Erythroblast (primary cell): ENCODE measurements at places on chromosomes 3 and 15.

DNA sequence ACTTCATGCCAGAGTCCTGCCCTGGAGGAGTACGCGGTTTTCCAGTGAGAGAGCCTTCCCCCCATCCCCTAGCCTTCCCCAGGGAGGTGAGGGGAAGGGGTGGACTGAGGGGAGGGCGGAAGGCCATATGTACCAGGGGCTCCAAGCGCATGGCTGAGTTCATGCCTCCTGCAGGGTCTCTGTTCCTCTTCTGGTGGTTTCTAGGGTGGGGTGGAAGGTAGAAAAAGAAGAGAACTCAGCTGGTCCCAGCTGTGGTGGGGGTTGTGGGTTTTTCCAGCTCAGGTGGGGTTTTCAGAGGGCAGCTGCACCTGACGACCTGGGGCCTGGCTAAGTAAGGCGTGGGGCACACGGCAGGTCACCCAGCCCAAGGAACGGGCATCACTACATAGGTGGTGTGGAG is 10.7 kb upstream of the IQSEC1 start:
- DNase-seq: no peak

DNA sequence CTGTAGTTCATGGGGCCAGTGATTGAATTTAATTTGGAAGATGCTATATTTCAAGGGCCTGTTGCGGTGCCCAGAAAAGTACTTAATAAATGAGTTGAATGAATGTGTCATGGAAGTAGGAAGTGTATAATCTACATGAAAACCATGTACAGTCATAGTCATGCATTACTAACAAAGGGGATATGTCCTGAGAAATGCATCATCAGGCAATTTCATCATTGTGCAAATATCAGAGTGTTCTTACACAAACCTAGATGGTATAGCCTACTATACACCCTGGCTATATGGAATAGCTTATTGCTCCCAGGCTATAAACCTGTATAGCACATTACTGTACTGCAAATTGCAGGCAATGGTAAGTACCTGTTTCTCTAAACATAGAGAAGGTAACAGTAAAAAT is 10.7 kb upstream of the MYO5C start:
- no peak for DNase-seq

DNA sequence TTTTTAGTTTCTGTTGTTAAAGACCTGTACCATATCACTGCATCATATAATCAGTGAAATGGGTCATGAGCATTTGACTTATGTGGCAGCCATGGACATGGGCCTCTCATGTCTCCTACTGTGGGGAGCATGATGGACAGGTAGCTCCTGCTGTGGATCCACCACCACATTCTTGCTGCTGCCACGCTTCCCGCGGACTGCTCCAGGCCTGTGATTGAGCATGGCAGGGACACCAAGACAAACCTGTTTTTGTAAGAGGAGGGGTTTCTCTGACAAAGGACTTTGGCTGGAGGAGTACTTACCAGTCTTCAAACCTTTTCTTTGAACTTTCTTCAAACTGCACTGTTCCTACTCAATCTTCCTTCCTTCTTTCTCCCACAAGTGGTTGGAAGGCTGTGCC is 17.9 kb upstream of the P2RY14 start:
- DNase-seq: no peak

- peak; percentile 60 for DNase-seq
These were observed 489.8 kb upstream of the PROK2 start for GRCh38 chr3:72274493-72275330.

DNA sequence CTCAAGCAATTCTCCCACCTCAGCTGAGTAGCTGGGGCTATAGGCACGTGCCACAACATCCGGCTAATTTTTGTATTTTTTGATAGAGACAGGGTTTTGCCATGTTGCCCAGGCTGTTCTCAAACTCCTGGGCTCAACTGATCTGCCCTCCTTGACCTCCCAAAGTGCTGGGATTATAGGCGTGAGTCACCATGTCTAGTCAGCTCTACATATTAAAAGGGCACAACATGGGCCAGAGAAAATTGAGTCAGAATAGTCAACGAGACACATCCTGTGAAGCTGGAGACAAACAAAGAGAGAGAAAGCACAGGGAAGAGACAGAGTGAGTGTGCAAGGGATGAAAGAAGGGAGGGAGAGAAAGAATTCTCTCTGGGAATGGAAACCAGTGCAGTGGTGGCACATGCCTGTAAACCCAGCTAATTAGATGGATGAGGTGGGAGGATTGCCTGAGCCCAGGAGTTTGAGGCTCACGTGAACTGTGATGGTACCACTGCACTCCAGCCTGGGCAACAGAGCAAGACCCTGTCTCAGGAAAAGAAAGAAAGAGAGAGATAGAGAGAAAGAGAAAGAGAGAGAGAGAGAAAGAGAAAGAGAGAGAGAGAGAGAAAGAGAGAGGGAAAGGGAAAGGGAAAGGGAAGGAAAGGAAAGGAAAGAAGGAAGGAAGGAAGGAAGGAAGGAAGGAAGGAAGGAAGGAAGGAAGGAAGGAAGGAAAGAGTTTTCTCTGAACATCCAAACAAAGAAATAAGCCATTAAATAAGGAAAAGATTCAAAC is 107.2 kb upstream of the SLC25A36 start:
- DNase-seq: no peak

GRCh38 chr3:98730338-98730737 is 32.8 kb upstream of the ST3GAL6 start:
- DNase-seq: no peak

DNA sequence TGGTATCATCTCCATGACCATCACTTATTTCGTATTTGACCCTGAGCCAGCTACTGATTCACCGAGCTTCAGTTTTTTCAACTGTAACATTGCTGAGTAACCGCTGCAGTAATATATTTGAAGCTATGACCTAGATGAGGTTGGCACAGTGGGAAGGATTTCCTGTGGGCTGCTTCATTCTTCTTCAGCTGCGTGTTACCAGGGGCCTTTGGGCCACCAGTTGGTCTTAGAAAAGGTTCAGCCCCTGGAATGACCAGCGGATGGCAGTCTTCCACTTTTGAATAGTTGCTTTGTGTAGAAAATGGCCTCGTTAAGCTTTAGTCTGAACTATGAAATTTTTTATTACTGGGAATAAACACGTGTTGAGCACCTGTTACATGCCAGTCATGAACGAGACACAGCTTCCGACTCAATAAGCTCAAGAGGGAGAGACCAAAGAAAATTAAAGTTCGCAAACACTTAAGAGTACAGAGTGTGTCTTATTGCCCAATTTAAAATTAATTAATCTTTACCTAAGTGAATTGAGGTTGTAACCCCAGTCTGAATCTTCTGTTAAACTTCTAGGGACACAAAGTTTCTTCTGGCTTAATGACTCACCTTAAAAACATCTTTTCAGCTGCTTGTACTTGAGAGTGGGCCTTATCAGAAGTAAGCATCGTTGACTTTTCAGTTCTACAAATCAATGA is 57.6 kb upstream of the NR2E3 start:
- DNase-seq: peak; percentile 10

DNA sequence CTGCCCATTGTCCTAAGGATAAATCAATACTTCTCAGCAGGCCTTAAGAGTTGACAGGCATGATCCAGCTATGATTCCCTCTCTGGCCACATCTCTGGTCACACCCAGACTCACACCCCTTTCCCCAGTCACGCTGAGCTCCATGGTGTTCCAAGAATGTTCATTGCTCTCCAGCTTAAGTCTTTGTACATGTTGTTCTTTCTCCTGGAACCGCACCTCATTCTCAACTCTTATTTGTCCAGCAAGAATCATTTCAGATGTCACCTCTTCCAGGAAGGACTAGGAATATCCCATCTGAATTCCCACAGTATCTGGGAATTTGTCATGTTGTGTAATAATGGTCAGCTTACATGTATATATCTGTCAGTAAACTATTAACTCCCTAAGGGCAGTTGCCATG is 118.3 kb upstream of the GALNT15 start:
- DNase-seq: no peak

- no peak for DNase-seq
These were observed 32.5 kb downstream of the GASK1A start for GRCh38 chr3:43011638-43012037.

DNA sequence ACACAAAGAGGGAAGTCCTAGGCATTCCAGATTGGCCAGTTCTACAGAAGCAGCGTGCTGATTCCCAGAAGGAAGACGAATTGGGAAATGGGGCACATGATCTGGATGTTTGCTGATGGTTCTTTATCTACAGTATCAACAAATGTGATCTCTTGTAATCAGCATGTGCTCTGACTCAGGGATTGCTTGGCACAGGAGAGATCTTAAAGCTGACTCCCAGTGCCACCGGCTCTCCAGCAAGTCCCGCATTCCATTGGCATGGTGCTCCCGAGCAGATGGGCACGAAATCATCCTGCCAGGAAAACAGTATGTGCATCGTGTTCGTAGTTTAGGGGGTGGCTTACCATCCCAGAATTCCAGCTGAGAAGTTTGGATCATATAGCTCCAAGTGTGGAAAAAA is 259.9 kb upstream of the NR2F2 start:
- DNase-seq: no peak

- DNase-seq: peak; percentile 15
These were observed 95.8 kb upstream of the CTDSPL start for GRCh38 chr3:37765591-37766488.

GRCh38 chr3:178504128-178504527 is 32.1 kb upstream of the KCNMB2 start:
- no peak for DNase-seq

GRCh38 chr3:26657348-26657976 is 34.9 kb downstream of the LRRC3B start:
- DNase-seq: no peak

DNA sequence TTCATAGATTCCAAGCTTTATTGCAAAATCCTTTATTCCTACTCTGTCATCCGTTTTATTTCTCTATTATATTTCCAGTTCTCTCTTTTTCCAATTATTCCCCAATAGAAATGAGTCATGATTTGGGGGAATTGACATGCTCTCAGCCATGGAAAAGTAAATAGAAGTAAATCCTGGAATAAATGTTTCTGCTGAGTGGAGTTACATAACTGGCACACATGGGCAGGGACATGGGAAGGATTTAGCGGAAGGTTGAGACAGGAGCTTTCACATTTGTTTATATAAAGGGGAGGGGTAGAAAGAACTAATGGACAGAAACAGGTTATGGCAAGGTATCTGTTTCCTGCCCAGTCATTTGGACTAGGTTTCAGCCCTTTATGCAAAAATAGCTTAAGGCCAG is 221.6 kb downstream of the PLOD2 start:
- no peak for DNase-seq

GRCh38 chr3:170096342-170096741 is 58.5 kb downstream of the GPR160 start:
- DNase-seq: no peak

DNA sequence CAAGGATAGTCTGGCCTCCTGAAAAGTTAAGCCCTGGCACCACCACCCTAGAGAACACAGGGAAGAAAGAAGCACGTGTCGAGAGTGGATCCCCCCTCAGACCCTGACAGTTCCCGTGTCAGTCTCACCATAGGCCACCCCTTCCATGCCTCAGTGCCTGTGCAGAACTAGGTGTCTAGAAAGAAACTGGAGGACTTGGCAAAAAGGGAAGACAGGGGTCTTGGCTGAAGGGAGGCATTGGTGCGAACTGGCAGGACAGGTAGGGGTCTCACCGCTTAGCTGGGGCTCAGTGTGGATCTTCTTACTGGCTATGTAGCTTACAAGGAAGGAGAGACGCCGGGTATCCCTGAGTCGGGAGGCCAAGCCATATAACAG is 518 bp downstream of the QARS1 start:
- no peak for DNase-seq

DNA sequence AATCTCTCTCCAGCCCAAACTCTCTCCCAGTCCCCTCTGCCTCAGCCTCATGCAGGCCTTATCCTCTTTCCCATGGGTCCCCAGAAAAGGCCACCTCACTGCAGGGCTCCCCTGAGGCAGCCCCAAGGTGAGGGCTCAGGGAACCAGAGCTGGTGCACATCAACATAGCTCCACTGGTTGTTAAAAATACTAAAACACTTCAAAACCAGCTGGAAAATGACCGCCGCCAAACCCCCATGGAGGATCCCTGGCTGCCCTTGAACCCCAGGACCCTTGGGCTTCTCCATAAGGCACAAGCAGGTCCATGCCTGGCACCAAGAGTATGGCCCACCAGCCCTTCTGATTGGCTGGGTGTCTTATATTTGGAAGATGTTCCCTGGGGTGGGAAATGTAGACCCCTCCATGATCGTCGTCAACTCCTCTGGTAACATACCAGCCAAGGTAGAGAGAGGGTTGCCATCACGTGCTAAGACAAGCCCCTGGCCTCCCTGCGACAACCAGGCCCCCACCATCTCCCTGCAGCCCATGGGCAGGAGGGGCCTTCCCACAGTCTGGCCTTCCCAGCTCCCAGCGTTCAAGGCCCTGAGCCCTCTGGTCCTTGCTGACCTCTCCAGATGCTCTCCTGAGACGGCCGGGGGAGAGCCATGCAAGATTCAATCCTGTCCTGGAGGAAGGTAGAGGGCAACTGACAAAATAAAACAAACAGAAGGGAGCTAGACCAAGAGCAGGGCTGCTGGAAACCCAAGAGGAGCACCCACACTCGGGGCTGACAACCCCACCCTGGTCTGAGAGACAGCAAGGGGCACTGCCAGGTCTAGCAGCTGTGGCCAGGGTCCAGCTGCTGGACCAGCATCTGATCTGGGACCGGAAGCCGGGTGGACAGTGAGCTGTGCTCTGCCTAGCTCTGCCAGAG is 132.1 kb upstream of the PRR20G start:
- DNase-seq: no peak

DNA sequence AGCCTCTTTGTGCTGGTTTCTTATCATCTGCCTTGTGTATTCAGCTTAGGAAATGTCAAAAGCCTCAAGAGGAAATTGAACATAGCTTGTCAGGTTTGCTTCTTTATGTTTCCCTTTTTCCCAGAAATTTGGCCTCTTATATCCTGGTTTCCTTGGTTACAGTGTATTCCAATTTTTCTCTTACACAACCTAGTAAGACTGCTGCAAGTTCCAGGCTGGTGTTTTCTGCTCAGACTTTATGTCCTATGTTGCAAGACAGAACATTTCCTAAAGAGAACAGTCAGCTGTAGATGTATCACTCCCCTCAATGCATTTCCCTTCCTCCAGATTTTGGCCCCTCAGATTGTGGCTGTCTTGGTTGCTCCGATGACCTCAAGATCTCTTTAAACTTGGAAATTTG is 102.5 kb downstream of the SH3GL3 start:
- no peak for DNase-seq

- DNase-seq: no peak
These were observed 104.0 kb downstream of the ABHD5 start for GRCh38 chr3:43794776-43795175.

- no peak for DNase-seq
These were observed 92.6 kb upstream of the ZBTB20 start for GRCh38 chr3:115239717-115240116.

DNA sequence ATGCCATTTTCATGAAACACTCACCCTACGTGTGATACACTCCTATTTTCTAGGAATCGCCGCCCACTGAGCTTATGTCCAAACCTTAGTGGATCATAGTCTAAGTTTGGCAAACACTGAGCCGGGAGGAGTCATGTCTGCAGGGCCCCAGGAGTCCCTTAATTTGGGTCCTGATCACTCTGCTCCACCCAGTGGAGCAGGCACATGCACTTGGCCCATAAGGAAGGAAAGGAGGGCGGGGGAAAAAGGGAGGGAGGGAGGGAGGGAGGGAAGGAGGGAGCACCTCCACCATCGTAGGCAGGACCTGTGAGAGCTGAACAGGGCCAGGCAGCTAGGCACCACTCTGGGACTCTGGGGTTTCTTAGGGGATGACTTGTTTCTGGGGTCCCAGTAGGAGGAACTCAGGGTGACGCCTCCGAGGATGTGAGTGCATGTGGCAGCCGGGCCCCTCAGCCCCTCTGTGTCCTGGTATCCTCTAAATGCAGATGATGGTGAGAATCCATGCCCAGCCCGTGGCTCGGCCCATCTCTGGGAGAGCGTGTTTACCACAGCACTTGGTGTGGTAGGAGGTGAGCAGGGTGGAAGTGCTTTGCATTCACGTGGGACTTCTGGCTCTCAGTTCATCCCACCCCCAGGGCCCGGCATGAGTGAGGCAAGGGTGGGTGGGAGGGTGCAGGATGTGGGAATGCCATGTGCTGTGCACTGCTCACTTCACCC is 109.4 kb downstream of the KLF13 start:
- peak; percentile 72 for DNase-seq
